Esophagus squamous epithelium (tissue), 5 donors: ENCODE measurements at places on chromosomes 6 and 20.

GRCh38 chr6:43450699-43451131 is 4.6 kb downstream of the DLK2 start:
- no peak overlapping the region for H3K4me3 ChIP-seq
- peaks cover 9% of the 10 kb centered on the region for H3K4me1 ChIP-seq
- H3K27ac ChIP-seq = no peak overlapping the region
- peaks cover 13% of the 10 kb centered on the region for H3K27me3 ChIP-seq

- H3K27ac ChIP-seq = peak overlapping the region; percentile 80
- H3K27me3 ChIP-seq = no peaks in the 10 kb centered on the region
- DNase-seq = no peak
- peak overlapping the region; percentile 10 for H3K4me3 ChIP-seq
- peaks cover 39% of the 10 kb centered on the region for H3K4me1 ChIP-seq
These were observed 239.8 kb upstream of the SULF2 start for GRCh38 chr20:48025051-48025515.

DNA sequence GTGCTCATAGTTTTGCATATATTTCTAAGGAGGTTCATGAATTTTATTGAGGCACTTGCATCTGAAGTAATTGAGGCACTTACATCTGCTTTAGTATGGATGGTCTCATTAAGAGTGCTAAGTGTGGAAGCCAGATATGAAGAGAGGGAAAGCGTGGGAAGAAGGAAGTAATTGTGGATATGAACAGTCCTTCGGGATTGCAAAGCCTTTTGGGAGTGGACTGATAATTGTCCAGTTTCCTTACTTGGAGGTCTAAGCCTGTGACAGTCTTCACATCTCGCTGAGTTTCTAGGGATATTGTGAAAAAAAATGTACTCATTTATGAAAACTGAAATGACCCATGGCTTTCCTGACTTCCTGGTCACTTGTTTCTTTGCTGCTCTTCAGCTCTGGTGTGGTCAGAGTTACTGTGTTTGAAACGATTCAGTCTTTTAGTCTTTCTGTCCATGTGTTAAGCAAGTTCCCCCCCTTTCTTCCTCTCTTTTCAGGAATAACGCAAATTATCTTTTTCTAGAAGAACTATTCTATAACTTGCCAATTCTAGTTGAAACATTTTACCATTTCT is 137.3 kb downstream of the ZFAND3 start:
- no peaks in the 10 kb centered on the region for H3K4me1 ChIP-seq
- H3K4me3 ChIP-seq = no peak overlapping the region
- H3K36me3 ChIP-seq = no peaks in the 10 kb centered on the region
- DNase-seq = no peak
- H3K27me3 ChIP-seq = no peaks in the 10 kb centered on the region

- H3K4me3 ChIP-seq = no peak overlapping the region
- DNase-seq = no peak
- no peak overlapping the region for H3K27ac ChIP-seq
- no peaks in the 10 kb centered on the region for H3K27me3 ChIP-seq
- no peaks in the 10 kb centered on the region for H3K36me3 ChIP-seq
These were observed 7.6 kb upstream of the SLC22A7 start for GRCh38 chr6:43290339-43290904.

DNA sequence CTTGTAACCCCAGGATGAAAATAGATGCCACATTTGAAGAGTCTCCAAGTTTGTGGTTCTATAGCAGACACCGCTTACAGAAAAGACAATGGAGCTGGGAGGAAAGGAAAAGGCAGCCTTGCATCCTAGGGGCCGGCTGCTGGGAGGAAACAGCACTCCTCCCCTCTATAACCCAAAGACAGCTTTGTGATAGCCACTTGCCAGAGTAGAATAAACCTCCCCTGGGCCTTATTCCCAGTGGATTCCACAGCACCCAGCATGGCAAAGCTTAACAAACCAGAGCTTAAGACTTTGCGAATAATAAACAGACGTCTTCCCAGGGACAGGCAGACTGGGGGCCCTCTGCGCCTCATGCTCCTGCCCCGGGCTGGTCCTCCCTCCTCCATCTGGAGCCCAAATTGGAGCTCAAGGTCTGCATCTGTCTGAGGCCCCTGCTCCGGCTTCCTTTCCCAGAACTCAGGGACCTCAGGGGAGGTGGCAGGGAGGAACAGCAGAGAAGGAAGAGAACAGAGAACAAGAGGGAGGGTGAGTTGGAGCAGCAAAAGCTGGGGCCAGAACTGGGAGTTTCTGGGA is 8.8 kb upstream of the TAF8 start:
- H3K4me3 ChIP-seq = no peak overlapping the region
- peak overlapping the region; percentile 54 for H3K27ac ChIP-seq
- H3K27me3 ChIP-seq = no peaks in the 10 kb centered on the region
- H3K4me1 ChIP-seq = peaks cover 43% of the 10 kb centered on the region

- H3K4me3 ChIP-seq = no peak overlapping the region
- H3K4me1 ChIP-seq = no peaks in the 10 kb centered on the region
- no peak for DNase-seq
- no peak overlapping the region for H3K27ac ChIP-seq
These were observed 112.5 kb downstream of the JPH2 start for GRCh38 chr20:44074252-44075151.

DNA sequence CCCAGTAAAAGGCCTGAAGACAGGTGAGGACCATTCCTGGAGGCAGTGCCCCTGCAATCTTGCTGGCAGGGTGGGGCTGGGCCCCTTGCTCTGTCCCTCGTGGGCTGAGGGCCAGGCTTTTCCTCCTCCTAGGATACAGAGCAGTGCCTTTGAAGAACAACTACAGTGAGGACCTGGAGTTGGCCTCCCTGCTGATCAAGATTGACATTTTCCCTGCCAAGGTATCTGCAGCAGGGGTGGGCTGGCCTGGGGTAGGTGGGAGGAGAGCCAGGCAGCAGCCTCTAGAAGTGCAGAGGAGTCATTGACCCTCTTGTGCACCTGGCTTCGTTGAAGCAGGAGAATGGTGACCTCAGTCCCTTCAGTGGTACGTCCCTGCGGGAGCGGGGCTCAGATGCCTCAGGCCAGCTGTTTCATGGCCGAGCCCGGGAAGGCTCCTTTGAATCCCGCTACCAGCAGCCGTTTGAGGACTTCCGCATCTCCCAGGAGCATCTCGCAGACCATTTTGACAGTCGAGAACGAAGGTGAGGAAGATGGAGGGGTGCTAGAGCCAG is 36.5 kb downstream of the PLCG1 start:
- H3K27ac ChIP-seq = peak overlapping the region; percentile 78
- no peaks in the 10 kb centered on the region for H3K27me3 ChIP-seq
- peaks cover 5% of the 10 kb centered on the region for H3K36me3 ChIP-seq
- H3K4me1 ChIP-seq = peaks cover 5% of the 10 kb centered on the region
- H3K4me3 ChIP-seq = no peak overlapping the region

DNA sequence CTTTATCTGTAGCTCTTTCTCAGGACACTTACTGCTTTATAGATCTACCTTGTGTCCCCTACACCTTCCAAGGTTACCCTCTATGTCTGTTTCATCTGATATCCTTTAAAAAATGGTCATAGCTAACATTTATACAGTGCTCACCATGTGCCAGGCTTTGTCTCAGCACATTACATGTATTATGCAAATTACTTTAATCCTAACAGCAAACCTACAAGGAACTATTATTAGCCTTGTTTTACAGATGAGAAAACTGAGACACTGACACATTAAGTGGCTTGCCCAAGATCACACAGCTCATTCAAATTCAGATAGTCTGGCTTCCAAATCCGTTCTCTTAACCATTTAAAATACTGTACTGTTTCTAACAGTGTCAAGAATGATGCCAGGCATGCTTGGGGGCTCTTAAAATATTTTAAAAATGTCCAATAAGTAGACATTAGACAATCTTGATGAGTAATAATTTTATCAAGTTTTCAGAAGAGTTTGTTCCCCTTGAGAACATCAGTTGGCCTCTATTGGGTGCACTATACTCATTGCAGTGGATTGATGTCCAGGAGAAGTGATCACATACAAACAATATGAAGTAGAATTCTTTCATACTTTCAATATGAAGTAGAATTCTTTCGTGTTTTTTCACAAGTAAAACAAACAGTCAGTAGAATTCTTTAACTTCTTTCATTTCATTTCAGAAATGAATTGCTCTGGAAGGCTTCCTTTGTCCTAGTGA is 69.6 kb downstream of the DNAH8 start:
- no peaks in the 10 kb centered on the region for H3K4me1 ChIP-seq
- no peak overlapping the region for H3K27ac ChIP-seq
- DNase-seq = no peak
- no peaks in the 10 kb centered on the region for H3K27me3 ChIP-seq

DNA sequence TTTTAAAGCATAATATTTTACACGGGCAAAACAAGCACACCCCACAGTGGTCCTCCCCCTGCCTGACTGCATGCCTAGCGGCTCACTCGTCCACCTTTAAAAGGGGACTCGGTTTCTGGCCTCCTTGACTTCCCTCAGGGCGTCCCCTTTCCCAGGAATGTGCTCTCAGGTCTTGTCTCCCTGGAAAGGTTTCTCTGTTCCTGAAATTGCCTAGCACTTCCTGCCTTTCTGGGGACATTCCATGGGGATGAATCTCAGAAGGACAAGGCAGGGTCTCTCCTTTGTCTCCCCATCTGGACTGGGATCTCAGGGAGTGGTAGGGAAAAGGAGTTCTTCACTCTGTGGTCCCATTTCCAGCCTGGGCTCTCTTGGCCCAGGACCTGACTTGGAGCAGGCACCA is 4.9 kb downstream of the TCF15 start:
- no peak for DNase-seq
- no peaks in the 10 kb centered on the region for H3K36me3 ChIP-seq
- no peak overlapping the region for H3K4me3 ChIP-seq
- H3K27me3 ChIP-seq = no peaks in the 10 kb centered on the region
- peaks cover 2% of the 10 kb centered on the region for H3K4me1 ChIP-seq

DNA sequence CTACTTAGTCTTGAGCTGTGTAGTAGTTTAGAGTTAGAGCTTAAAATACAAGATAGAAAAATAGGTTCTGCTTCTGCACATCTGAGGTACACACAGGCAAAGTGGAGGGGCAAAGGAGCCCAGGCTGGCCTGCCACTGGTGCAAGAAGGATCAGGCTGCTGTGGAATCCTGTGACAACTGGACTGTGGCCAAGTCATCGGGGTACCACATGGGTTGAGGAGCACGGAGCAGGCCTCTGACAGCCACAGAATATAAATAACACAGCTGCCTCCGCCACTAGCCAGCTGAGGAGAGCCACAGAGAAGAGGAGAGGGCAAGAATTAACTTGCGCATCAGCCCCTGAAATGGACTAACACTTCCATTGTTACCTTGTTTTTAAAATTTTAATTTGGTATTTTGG is 206.0 kb upstream of the MARCKS start:
- H3K27me3 ChIP-seq = no peaks in the 10 kb centered on the region
- no peak overlapping the region for H3K4me3 ChIP-seq
- DNase-seq = no peak
- peak overlapping the region; percentile 77 for H3K27ac ChIP-seq

- H3K27ac ChIP-seq = no peak overlapping the region
- H3K27me3 ChIP-seq = no peaks in the 10 kb centered on the region
- H3K36me3 ChIP-seq = no peaks in the 10 kb centered on the region
- H3K4me3 ChIP-seq = no peak overlapping the region
These were observed 66.4 kb upstream of the KIF13A start for GRCh38 chr6:18053555-18054445.

DNA sequence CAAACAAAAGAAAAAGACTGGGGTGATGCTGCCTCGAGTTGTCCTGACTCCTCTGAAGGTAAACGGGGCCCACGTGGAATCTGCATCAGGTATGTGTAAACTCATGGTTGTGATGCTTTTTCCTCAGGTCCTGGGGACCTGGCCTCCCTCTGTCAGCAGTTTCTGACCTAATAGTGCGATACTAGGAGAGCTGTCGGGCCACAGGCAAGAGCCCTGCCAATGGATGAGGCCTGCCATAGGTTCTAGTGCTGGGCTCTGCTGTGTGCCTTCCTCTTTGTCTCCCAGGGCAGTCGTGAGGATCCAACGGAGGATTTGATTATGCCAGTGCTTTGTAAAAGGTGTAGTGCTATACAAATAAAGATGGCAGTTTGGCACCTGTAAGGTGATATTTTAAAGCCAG is 71.2 kb downstream of the ASXL1 start:
- no peaks in the 10 kb centered on the region for H3K4me1 ChIP-seq
- peaks cover 35% of the 10 kb centered on the region for H3K36me3 ChIP-seq
- no peaks in the 10 kb centered on the region for H3K27me3 ChIP-seq
- H3K4me3 ChIP-seq = no peak overlapping the region
- H3K27ac ChIP-seq = no peak overlapping the region
- no peak for DNase-seq

DNA sequence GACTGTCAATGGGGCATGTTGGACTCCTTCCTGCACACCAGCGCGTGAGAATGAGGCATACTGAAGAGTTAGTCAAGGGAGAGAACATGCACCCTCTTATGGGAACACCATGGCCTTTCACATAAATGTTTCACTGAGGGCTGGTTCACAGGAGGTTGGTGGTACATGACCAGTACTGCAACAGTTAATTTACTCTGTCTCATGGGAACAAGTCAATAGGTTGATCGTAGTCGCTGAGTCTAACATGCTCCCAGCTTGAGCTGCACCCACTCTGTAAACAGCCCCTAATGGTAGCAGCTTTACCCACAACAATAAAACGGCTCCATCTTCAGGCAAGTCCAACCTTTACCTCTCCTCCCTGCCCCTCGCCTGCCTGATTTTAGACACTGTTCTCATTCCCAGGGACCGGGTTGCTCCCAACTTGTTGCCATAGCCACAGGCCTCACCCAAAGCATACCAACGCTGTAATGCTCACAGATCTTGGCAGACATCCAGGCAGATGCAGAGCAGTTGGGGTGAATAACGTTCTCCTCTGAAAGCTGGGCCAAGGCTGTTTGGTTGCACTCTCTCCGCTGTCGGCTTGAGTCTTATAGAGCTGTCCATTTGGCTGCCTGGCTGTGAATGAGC is 111.3 kb downstream of the LY86 start:
- H3K36me3 ChIP-seq = no peaks in the 10 kb centered on the region
- peak overlapping the region; percentile 80 for H3K27ac ChIP-seq

GRCh38 chr6:158648682-158649131 is 1.1 kb upstream of the SYTL3 start:
- H3K4me3 ChIP-seq = no peak overlapping the region
- no peaks in the 10 kb centered on the region for H3K36me3 ChIP-seq
- peak overlapping the region; percentile 30 for H3K27ac ChIP-seq

GRCh38 chr6:19245656-19246055 is 591.5 kb upstream of the ID4 start:
- no peak overlapping the region for H3K27ac ChIP-seq
- no peaks in the 10 kb centered on the region for H3K36me3 ChIP-seq
- H3K4me1 ChIP-seq = no peaks in the 10 kb centered on the region

DNA sequence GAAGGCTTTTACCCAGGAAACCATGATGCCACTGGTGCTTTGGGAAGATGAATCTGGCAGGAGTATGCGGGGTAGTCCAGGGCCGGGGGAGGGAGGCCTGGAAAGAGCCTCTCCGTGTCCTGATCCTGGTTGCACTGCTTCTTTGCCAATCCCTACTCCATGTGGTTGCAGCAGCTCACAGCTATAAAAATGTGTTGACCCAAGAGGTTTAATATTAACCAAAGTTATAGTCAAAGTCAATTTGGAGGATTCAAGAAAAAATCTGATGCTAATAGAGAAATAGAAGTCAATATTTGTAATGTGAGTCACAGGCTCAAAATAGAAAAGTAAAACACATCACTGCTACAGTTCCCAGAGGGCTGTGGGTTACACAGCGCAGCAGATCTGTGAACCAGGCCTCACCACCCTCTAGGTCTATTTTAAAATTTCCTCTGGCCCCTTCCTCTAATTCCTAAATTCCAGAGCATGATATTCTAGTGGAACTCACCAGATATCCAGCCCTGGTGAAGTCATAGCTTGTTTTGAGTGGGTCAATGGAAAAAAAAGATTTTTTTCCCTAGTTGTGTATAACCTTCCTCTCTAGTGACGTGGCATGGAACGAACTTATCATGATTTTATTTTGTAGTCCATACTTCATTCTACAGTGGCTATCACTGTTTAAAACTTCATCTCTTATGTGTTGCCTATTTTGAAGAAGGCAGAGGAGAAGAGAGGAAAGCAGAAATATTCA is 63.2 kb upstream of the BMP2 start:
- peaks cover 41% of the 10 kb centered on the region for H3K4me1 ChIP-seq
- no peaks in the 10 kb centered on the region for H3K27me3 ChIP-seq
- DNase-seq = no peak
- H3K27ac ChIP-seq = no peak overlapping the region
- H3K4me3 ChIP-seq = no peak overlapping the region
- no peaks in the 10 kb centered on the region for H3K36me3 ChIP-seq
